Activated CD4-positive, alpha-beta T cell treated with anti-CD3 and anti-CD28 coated beads, Interleukin-2, amount 50 U/mL, for 48 hours (primary cell): ENCODE measurements at places on chromosomes 12 and 14.

DNA sequence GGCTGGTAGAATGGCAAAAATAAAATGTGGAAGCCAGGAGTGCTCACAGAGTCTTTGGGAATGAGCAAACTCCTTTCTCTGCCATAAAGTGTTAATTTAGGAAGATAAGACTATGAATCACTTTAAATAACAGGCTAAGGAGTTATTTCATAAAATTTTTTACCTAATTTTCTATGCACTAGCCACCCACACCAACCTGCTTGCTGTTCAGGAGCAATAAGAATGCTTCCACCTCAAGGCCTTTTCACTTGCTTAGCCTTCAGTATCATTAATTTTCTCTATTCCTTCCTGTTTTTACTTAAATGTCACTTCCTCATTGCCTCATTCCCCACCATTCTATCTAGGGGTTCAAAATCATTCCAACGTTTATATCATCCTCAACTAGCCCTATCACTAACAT, 326.8 kb downstream of the CCER1 start:
- no peak for DNase-seq

GRCh38 chr12:10097521-10097920, 1.3 kb downstream of the CLEC1A start:
- DNase-seq, result no peak

- no peak for DNase-seq
These were observed 30.6 kb upstream of the KICS2 start for GRCh38 chr12:64252681-64253080.

GRCh38 chr12:52052468-52053186, 1.4 kb downstream of the NR4A1 start:
- DNase-seq, result no peak

DNA sequence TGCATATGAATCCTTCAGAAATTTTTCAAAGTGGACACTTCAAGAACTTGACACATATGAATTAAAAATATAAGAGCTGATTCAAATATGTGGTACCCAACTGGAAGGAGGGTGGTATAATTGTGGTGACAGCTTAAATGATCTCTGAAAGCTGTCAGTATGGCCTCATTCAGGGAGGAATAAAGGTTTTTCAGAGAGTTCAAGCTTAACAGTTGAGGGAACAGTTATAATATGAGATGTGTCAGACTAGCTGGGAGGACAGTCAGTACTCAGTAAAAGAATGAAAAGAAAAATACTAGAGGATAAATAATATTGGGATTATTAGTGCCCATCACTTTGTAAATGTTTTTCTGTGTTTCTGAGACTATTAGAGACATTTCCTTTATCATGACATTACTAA, 277.5 kb downstream of the RASSF9 start:
- DNase-seq, result no peak

DNA sequence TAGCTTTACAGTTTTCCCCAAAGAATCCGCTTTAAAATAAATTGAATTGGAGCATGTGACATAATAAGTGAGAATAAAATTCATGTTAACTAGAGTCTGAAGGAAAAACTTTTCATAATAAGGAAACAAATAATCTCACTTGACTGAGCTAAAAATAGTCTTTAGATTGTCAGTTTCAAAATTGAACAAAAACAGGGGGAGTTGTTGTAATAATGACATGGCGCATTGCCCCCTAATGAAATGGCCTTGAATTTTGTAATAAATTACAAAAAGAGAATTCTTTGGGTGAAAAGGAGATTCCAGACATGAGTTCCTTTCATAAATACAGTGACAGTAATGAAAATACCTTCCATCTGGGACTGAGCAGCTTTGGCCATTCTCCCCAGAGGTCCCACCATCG, 178.6 kb downstream of the EFCAB11 start:
- DNase-seq, result no peak
